ENCODE measurements at places on chromosomes 12 and 14.

- DNase-seq = no peak
These were observed 145.4 kb upstream of the ABCD2 start for GRCh38 chr12:39764944-39765560.

DNA sequence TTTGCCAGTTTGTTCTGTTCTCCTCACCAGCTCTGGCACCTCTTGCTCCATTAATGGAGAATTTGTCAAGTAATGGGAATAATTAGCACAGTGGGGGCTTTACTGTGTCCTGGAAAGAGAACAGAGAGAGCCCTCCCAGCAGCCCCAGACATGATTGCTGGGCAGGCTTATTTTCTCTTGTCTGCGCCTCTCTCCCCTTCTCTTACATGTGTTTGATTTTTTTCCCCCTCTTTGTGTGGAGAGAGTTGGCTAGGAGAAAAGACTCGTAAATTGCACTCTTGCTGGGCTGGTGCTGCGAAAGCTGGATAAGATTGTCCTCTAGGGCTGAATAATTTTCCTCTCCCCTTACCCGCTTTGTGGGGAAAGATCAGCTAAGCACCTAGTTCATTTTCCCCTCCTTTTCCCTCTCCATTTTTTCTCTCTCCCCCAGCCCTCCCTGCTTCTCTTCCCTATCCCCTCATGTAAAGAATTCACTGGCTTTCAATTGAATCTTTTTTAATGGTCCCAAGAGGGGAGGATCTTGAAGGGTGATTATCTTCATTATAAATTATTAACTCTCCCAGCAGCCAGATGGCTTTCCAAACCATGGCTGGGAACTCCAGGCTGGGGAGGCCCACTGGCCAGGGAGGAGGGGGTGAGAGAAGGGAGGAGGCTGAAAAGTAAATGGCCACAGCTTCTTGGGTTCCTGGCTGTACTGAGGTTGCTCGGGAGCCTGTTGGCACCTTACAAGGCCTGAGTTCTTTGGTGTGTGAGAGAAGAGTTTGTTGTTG, 62.2 kb downstream of the NRXN3 start:
- DNase-seq = no peak

GRCh38 chr12:113077057-113077858, 20.7 kb downstream of the DTX1 start:
- no peak for DNase-seq

GRCh38 chr14:80491131-80491530, 279.8 kb upstream of the DIO2 start:
- no peak for DNase-seq

- no peak for DNase-seq
These were observed 26.5 kb downstream of the BCL7A start for GRCh38 chr12:122048151-122048550.

DNA sequence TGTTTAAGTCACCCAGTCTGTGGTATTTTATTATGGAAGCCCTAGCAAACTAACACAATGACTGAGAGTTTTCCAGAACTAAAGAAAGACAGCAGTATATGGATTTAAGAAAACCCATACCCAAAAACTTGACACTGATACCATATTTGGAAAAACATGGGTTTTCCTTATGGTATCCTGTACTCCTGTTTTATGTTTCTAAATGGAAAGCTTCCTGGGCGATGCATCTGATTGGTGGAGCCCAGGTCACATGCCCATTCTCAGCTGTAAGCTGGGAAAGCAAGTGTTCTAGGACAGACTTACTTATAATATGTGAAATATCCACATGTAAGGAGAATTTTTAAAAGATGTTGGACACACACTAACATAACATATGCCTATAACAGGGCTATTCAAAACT, 4.5 kb upstream of the RNASE4 start:
- DNase-seq = no peak
